ENCODE measurements at places on chromosomes 6 and 20.

GRCh38 chr6:28725890-28726348 is 197.9 kb downstream of the TRIM27 start:
- DNase-seq = no peak

GRCh38 chr6:106159531-106159940 is 73.4 kb downstream of the PRDM1 start:
- no peak for DNase-seq

- DNase-seq = no peak
Measured at GRCh38 chr6:33846226-33846625, 42.4 kb upstream of the MLN start.

GRCh38 chr20:63771046-63771707 is 31.6 kb downstream of the SLC2A4RG start:
- no peak for DNase-seq

GRCh38 chr6:132333639-132334520 is 67.4 kb downstream of the MOXD1 start:
- DNase-seq = no peak

GRCh38 chr20:59458645-59459044 is 145.7 kb upstream of the PHACTR3 start:
- no peak for DNase-seq

DNA sequence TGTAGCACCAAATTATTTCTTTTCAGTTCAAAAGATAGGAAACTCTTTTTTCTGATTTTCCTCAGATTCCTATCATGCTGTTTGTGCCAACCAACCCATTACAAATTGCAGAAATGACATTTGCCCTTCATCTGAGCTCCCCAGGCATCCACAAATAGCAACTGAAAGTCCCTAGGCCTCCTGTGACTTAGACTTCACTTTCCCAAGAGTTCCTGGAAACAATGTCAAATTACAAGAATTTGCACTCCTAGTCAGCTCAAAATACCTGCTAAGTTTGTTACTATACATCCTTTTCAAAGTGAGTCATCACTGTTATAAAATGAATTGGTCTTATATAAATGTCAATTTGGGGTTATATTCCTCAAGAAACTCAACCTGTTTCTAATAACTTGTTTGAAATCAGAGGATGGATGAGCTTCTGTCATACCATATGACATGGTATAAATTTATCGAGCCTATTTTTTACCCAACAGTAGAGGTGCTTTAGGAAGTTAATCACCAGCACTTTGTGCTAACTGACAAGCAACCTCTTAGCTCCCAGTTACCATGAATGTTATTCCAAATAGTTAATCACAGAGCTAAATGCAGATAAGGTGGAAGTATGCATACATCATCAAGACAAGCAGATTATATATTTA is 256.5 kb downstream of the HACE1 start:
- DNase-seq = no peak

GRCh38 chr6:20572940-20573339 is 38.7 kb downstream of the CDKAL1 start:
- DNase-seq = no peak

- no peak for DNase-seq
Measured at GRCh38 chr20:13423472-13424173, 202.5 kb downstream of the ISM1 start.

DNA sequence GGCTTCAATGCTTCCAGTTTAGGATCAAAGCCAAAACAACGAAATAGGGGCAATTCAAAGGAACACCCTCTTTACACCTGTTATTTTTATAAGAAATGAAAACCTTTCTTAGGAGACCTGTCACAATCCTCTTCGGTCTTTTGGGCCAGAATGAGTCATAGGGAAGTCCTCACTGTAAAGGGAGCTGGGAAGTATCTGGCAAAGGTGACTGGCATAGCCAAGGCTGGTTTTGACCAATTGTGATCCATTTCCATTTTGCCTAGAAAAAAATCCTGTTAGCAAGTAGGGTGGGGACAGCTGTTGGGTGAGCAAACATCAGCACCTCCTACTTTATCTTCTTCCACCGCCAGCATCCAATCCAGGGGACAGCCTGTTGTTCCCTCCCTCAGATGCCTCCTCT is 343.2 kb upstream of the SULF2 start:
- no peak for DNase-seq
